ENCODE measurements at places on chromosomes 11 and 22. TPM values are rescaled to one million over a fixed set of nuclear protein-coding genes. Genes with fewer than 3 reads are reported as not detected.

GRCh38 chr22:23138584-23139435, 3.0 kb downstream of the RSPH14 start:
- H3K4me1 ChIP-seq = peaks cover 16% of the 10 kb centered on the region
- no peak overlapping the region for H3K4me3 ChIP-seq

DNA sequence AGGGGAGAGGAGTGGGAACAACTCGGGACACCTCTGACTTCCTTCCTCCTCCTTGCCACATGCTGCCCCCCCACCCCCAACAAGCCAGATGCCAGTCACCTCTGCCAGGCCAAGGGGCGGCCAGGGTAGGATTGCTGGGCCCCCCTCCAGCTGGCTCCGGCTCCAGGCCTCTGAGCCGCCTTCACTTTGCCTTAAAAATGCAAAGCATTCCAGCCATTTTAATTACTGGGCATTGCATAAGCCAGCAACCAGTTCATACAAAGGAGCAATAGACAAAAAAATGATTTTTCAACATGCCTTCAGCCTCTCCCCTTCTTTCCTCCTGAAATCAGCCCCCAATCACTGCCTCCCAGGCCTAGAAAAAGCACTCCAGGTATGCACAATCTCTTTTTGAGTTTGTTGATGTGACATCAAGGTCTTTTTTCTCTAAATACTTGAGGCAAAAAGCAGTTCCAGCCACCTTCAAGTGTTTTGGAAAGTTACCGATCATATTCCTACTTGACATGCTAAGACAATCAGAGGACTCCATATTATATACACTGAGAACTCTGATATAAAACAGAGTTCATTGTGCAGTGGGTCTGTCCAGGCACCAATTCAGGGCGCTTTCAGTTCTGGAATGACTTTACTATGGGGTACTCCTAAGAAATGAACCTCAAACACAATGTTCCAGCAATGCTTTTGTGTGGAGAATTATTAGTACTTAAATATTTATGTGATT, 12.4 kb upstream of the TIMP3 start:
- H3K36me3 ChIP-seq = no peaks in the 10 kb centered on the region
- H3K4me1 ChIP-seq = peaks cover 13% of the 10 kb centered on the region
- H3K4me3 ChIP-seq = no peak overlapping the region

GRCh38 chr11:66970807-66971442, 4.2 kb upstream of the C11orf86 start:
- peak overlapping the region; percentile 91 for H3K27ac ChIP-seq
- peak overlapping the region; percentile 20 for H3K4me3 ChIP-seq
- H3K36me3 ChIP-seq = no peaks in the 10 kb centered on the region
- H3K4me1 ChIP-seq = peaks cover 30% of the 10 kb centered on the region

DNA sequence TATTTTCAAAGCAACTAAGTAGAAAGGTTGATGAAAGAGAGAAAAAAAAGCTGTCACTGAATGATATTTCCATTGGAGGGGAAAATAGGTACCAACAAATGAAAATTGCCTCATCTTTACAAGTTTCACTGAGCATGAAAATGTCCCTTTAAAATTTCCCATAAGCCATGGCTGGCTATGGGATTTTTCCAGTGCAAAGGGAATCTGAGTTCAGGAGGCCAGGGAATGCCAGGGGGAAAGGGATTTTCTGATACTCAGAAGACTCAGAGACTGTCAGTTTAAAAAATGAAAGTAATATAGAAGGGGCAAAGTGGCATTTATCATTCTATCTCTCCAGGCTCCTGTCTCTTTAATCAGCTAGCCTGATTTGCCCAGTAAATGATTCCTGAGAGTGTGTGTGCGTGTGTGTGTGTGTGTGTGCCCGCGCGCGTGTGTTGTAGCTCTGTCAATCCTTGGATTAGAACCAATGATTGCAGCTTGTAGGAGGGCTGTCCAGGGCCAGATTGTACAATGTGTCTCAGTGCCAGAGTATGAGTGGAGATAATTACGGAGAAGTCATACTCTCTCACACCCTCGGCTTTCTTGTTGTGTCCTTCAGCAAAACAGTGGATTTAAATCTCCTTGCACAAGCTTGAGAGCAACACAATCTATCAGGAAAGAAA, at the start of gene NTM:
TSS of gene NTM (plus strand) at position 526 of the 662 bp plus-strand sequence.
- no peaks in the 10 kb centered on the region for H3K36me3 ChIP-seq
- no peak within 1 kb of the TSS for H3K4me3 ChIP-seq
- H3K27me3 ChIP-seq = no peaks in the 10 kb centered on the region

DNA sequence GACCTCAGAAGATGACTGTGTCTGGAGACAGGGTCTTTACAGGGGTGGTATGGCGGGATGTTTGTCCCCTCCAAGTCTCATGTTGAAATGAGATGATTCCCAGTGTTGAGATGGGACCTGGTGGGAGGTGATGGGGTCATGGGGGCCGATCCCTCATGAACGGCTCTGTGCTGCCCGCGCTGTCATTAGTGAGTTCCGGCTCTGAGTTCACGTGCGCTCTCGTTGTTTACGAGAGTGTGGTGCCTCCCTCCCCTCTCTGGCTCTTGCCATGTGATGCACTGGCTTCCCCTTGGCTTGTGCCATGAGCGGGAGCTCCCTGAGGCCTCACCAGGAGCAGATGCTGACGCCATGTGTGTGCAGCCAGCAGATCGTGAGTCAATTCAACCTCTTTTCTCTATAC, 830.8 kb downstream of the TBC1D22A start:
- no peaks in the 10 kb centered on the region for H3K27me3 ChIP-seq
- H3K4me3 ChIP-seq = no peak overlapping the region
- no peak for DNase-seq
- H3K36me3 ChIP-seq = no peaks in the 10 kb centered on the region
- H3K27ac ChIP-seq = no peak overlapping the region

DNA sequence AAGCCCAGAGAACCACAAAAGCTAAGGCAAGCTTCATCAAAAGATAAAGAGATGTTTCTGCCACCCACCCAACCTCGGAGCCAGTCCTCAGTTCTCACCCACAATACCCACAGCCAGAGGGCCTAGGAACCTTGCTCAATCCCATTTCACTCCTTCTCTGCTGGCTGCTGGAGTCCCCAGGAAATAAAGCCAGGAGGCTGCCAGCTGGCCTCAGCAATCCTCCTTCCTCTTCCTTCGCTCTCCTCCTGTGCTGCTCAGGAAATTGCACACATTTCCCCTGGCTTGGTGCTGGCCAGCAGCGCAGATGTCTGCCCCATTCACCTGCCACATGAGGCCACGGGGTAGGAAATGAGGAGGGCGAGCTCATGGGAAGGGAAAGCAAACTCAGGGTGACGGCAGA, 91.8 kb upstream of the LDLRAD3 start:
- no peak overlapping the region for H3K27ac ChIP-seq
- no peaks in the 10 kb centered on the region for H3K36me3 ChIP-seq
- no peak for DNase-seq
- no peaks in the 10 kb centered on the region for H3K4me1 ChIP-seq
- H3K4me3 ChIP-seq = no peak overlapping the region

DNA sequence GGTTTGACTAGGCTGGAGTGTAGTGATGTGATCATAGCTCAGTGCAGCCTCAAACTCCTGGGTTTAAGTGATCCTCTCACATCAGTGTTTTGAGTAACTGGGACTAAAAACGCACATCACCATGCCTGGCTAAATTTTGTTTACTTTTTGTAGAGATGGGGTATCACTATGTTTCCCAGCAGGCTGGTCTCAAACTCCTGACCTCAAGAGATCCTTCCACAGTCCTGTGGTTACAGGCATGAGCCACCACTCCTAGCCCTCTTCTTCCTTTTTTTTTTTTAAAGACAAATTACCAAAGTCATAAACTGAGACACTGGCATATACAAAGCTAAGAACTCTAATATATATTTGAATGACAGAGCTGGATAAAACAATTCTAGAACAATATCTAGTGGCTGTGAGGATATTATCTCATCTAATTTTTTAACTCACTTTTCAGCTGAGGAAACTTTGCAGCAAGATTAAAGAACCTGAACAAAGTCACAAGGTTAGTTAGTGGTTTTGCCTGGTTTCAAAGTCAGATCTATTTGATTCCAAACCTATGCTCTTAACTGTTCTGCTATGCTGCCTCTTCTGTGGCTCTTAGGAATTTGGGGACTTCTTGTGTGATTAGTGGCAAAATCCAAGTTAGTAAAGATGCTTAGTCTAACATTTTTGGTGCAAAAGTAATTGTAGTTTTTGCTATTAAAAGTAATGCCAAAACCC, 95.3 kb upstream of the RAG2 start:
- H3K4me1 ChIP-seq = no peaks in the 10 kb centered on the region
- no peaks in the 10 kb centered on the region for H3K27me3 ChIP-seq
- H3K36me3 ChIP-seq = no peaks in the 10 kb centered on the region
- DNase-seq = no peak
- H3K27ac ChIP-seq = no peak overlapping the region
- H3K4me3 ChIP-seq = no peak overlapping the region

GRCh38 chr11:102485095-102485722, 32.6 kb upstream of the TMEM123 start:
- no peak overlapping the region for H3K27ac ChIP-seq
- DNase-seq = no peak
- H3K36me3 ChIP-seq = no peaks in the 10 kb centered on the region
- H3K27me3 ChIP-seq = no peaks in the 10 kb centered on the region

DNA sequence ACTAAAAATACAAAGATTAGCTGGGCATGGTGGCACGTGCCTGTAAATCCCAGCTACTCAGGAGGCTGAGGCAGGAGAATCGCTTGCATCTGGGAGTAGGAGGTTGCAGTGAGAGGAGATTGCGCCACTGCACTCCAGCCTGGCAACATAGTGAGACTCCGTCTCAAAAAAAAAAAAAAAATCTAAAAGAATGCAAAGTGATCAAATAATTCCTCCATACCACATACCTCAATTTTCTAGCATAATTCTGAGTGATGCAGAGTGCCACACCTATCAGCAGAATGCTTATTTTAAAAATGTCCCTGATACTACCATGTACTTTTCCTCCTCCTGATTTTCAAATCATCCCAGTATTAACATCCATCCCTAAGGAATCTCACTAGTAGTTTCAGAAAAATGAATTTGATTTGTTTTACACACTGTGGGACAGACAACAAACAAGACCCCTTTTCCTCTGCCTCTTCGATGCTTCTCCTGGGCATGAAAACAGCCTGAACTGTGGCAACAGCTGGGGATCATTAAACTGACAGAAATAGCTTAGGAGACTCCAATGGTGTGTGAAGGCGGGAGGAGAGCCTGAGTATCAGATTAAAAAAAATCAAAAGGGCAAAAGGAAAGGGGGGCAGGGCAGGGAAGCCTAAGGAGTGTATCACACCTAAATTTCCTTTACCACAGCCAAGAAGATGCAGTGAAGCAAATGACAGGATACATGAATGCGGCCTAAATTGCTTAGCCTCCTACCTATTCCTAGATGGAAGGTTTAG, 114.7 kb downstream of the SGSM3 start:
- H3K4me3 ChIP-seq = no peak overlapping the region
- H3K4me1 ChIP-seq = peaks cover 35% of the 10 kb centered on the region
- no peak for DNase-seq
- H3K27me3 ChIP-seq = no peaks in the 10 kb centered on the region
- H3K27ac ChIP-seq = no peak overlapping the region

- peak overlapping the region; percentile 80 for H3K27ac ChIP-seq
- DNase-seq = no peak
- no peaks in the 10 kb centered on the region for H3K27me3 ChIP-seq
- H3K4me1 ChIP-seq = peaks cover 72% of the 10 kb centered on the region
- H3K4me3 ChIP-seq = peak overlapping the region; percentile 33
These were observed 45.6 kb downstream of the BCR start for GRCh38 chr22:23225724-23226496.

- no peak overlapping the region for H3K27ac ChIP-seq
- no peaks in the 10 kb centered on the region for H3K27me3 ChIP-seq
- no peak for DNase-seq
- H3K4me3 ChIP-seq = no peak overlapping the region
- H3K36me3 ChIP-seq = no peaks in the 10 kb centered on the region
These were observed 570.7 kb downstream of the JRKL start for GRCh38 chr11:96960476-96960875.

GRCh38 chr22:38080850-38081635, 2.9 kb downstream of the SLC16A8 start:
- H3K27me3 ChIP-seq = no peaks in the 10 kb centered on the region
- H3K4me3 ChIP-seq = peak overlapping the region; percentile 70
- no peak for DNase-seq
- H3K36me3 ChIP-seq = no peaks in the 10 kb centered on the region
- peaks cover 28% of the 10 kb centered on the region for H3K4me1 ChIP-seq

DNA sequence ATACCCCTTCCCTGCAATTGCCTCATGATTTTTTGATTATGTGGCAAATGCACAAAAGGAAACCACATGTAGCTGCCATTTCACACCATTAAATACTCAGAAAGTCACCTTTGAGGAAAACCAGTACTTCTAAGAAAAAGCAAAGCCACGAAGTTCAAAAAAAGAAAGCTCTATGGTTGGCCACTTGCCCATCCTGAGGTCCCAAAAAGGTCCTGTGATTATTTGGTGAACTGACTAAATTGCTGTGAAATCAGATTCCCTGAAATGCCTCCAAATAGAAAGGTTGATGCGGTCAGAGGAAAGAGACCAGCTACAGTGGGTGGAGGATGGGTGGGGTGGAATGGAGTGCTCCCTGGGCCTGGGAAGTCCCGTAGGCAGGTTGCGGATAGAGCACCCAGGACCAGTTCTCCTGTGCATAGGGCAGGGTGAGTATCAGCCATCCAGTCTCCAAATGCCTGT, 26.9 kb downstream of the MRPL16 start:
- H3K27me3 ChIP-seq = no peaks in the 10 kb centered on the region
- no peak overlapping the region for H3K27ac ChIP-seq
- no peaks in the 10 kb centered on the region for H3K36me3 ChIP-seq
- H3K4me3 ChIP-seq = no peak overlapping the region

DNA sequence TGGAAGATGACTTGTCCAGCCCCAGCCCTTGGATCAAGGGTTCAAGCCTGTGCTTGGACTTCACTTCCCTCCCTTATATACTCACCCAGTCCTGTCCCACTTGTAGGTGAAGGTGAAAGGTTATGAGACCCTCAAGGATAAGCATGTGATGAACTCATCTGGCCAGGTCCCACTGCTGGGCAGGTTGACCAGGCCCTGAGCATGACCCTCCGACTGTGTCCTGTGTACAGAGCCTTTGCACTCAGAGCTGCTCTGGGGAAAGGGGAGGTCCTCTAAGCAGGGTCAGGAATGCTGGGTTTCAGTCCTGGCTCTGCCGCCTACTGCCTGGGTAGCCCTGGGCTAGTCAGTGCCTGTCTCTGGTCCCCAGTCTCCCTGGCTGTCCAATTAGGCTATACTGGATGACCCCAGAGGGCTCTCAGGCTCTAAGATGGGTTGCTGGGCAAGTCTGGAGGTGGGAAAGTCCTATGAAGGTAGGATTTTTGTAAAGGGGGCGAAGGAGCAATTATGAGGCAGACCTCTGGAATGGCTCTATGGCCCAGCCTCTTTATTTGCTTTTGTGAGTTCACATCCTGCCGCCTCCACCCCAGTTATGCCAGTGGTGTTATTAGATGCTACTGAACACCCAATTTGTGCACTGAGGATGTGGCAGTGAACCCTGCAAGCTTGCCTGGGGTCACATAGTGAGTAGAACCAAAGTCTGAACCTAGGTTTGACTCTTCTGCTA, 14.1 kb downstream of the DGAT2 start:
- no peaks in the 10 kb centered on the region for H3K27me3 ChIP-seq
- no peak overlapping the region for H3K4me3 ChIP-seq
- no peaks in the 10 kb centered on the region for H3K4me1 ChIP-seq
- H3K27ac ChIP-seq = no peak overlapping the region
- no peak for DNase-seq
- no peaks in the 10 kb centered on the region for H3K36me3 ChIP-seq

Gene ACR
- not detected for total RNA-seq

Gene HIC2
- total RNA-seq = 2.8 TPM

Gene MRPL40
- 6.8 TPM for total RNA-seq

Gene OMP
- not detected for total RNA-seq

Gene DCPS
- 9.7 TPM for total RNA-seq

Gene TPP1
- total RNA-seq = 66.7 TPM

Gene C11orf65
- total RNA-seq = not detected

Gene C22orf31
- not detected for total RNA-seq

Gene SLC36A4
- total RNA-seq = 27.2 TPM

Gene ARHGAP8
- total RNA-seq = 4.0 TPM

Gene LMO2
- 37.0 TPM for total RNA-seq

Gene SDHD
- total RNA-seq = 41.8 TPM

Measured in thoracic aorta (tissue), 2 donors.